ENCODE measurements at places on chromosomes 11 and 22.

GRCh38 chr11:119319136-119319699 is 2.3 kb upstream of the MCAM start:
- no peak for DNase-seq

GRCh38 chr11:108960501-108960900 is 295.6 kb downstream of the DDX10 start:
- DNase-seq, result no peak

GRCh38 chr11:69541001-69541285 is 59.5 kb downstream of the LINC01488 start:
- no peak for DNase-seq

GRCh38 chr11:86150847-86151173 is 81.9 kb upstream of the PICALM start:
- DNase-seq, result no peak

- peak; percentile 77 for DNase-seq
These were observed 32.9 kb downstream of the TST start for GRCh38 chr22:36986242-36986821.

GRCh38 chr11:64744544-64745188 is 724 bp upstream of the RASGRP2 start:
- DNase-seq, result peak; percentile 38

- no peak for DNase-seq
These were observed 8.9 kb upstream of the OPCML start for GRCh38 chr11:133541021-133541719.
